Stimulated activated CD8-positive, alpha-beta memory T cell treated with anti-CD3 and anti-CD28 coated beads, Interleukin-12 subunit alpha, Interleukin-12 subunit beta, amount 100 ng/mL, for 1 hour (primary cell): ENCODE measurements at places on chromosomes 4 and X.

- no peak for DNase-seq
Observed at GRCh38 chr4:25982962-25983361, 68.9 kb downstream of the SMIM20 start.

- DNase-seq = no peak
Observed at GRCh38 chr4:184003433-184003832, 98.3 kb downstream of the STOX2 start.

DNA sequence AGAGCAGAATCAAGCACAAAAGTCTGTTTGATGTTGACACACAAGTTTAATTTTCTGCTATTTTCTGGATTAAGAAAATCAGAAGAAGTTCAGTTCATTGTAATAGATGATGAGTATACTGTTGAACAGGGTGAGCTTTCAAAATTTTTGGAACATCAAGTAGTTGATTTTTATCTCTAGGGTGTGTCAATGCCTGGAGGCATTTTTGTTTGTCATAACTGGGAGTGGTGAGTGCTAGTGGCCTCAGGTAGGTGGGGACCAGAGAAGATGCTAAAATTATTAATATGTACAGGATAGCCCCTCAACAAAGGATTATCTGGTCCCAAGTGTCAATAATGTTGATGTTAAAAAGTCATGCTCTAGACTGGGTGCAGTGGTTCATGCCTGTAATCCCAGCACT is 279.7 kb upstream of the GNPDA2 start:
- no peak for DNase-seq

DNA sequence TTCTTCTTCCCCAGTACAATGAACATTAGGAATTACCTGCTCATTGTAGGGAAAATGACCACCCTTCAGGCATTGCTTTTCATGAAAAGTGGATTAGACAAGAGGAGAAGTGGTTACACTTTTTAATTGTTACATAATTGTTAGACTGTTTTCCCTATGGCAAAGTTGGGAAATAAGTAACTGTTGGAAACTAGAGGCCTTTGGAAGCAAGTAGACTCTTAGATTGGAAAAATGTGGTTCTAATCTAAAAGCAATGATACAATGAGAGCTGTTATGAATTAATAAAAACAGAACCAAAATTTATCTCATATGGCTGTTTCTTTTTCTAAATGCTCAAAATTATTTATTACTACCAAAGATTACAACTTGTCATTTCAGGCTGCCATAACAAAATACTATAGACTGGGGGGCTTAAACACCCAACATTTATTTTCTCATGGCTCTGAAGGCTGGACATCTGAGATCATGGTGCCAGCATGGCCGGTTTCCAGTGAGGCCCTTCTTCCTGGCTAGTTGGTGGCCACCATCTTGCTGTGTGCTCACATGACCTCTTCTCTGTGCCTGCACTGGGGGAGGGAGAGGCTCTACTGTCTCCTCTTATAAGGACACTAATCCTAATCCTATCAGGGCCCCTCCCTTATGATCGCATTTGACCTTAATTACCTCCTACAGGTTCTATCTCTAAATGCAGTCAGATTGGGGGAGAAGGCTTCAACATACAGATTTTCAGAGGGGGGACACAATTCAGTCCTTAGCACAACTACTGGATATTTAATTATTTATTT is 12.5 kb downstream of the CC2D2A start:
- no peak for DNase-seq

GRCh38 chr4:152258804-152259708 is 276.8 kb downstream of the FBXW7 start:
- no peak for DNase-seq
